ENCODE measurements at places on chromosomes 3 and 15.

- DNase-seq: no peak
Observed at GRCh38 chr15:73318463-73319351, 50.1 kb downstream of the HCN4 start.

GRCh38 chr3:142850395-142851023 lies 38.4 kb downstream of the PCOLCE2 start:
- no peak for DNase-seq

DNA sequence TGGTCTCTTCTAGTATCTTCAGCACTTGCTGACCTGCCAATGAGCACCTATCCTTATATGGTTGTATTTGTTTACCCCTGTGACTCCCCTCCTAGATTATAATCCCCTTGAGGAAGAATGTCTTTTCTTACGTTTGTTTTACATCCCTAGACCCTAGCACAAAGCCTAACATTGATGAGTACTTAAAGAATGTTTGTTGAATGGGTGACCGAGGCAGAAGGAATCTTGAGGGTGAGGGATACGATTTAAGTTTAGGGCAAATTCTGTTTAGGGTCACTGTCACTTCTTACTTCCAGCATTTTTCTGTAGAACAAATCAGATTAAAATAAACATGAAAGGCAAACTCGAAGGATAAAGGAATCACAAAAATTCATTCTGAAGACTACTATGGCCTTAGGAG lies 80.9 kb upstream of the FAM98B start:
- no peak for DNase-seq

DNA sequence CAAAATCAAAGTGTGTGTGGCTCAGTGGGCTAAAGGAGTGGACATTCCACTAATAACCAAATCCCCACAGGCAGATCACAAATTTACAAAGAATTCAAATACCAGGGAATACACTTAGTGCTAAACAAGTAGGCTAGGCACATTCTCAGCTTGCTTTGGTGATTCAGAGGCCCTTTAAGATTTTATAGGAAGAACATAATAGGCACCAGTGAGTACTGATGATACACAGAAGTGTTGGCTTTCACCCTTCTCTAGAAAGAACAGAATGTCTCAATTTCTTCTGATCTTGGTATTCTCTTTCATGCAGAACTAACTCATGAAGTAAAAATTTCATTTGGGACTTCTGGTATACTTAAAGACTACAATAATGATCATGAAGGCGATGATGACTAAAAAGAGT lies 55.0 kb downstream of the POLR2M start:
- DNase-seq: no peak

All from stimulated activated CD8-positive, alpha-beta memory T cell treated with anti-CD3 and anti-CD28 coated beads, Interleukin-7, amount 100 ng/mL, for 4 hours (primary cell).